ENCODE measurements at places on chromosomes 3 and 15.

DNA sequence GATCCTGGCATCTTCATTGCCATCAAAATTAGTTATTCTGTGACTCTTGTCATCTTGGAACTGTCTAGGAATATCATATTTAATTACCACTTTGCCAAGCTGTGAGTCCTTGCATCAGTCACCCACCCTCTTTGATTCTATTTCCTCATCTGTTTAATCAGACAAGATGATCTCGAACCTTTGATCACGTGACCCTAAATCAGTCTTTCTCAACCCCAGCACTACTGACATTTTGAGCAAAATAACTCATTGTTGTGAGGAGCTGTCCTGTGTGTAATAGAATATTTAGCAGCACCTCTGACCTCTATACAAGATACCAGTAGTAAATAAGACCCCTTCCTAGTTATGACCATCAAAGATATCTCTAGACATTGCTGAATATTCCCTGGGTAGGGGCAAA lies 343.4 kb upstream of the ARPP21 start:
- DNase-seq: no peak

DNA sequence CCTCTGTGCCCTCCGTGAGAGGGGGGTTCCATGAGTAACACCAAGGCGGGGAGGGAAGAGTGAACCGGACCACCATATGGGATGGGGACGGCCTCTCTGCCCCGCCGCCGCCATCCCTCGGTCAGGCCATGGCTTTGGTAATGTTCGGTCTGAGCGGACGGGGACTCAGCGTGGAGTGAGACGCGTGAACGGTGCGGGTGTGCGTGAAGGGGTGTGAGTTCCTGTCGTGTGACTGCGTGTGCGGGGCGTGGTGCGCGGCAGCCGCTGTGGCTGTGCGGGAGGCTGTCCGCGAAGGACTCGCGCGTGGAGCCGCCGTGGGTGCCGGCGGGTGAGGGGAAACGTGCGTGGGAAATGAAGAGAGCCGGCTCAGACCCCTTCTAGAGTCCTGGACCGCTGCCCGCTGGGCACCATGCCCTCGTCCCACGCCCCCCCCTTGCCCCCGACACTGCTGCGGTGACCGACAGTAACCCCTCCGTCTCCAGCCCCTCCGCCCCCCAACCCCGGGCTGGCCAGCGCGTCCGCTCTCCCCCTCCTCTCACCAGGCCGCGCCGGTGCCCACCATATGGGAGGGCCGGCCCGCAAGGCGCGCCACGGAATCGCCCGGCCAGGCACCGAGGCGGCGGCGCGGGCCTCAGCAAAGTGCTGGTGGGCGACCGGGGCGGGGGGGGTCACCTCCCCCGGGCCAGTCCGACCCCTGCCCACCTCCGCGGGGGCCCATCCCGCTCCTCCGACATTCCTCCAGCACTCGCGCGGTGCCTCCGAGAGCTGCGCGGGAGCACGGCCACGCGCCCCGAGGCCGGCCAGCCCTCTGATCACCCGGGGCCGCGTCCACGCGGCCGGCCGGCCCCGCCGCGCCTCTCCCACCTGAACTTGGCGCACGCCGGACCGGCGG lies 589 bp downstream of the KLF15 start:
- DNase-seq: no peak

- peak; percentile 62 for DNase-seq
These were observed 31.8 kb downstream of the CCNL1 start for GRCh38 chr3:157127831-157128767.

DNA sequence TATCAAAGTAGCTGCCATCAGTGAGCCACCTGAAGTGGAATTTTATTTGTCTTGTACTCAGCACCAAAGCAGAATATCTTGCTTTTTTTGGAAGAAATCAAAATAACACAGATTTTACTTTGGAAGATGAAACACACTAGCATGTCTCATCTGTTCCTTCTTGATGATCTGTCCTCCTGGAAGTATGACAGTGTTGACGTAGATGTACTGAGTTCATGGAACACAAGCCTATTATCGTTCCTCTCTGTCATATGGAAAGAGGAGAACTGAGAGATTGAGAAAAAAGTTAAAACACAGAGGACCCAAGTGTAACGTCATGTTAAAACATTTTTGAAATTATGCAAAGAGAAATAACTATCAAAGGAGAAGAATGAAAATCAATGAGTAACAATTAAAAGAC lies 340.2 kb downstream of the ROBO2 start:
- DNase-seq: no peak

GRCh38 chr3:112572701-112573100 lies 10.9 kb downstream of the SLC35A5 start:
- no peak for DNase-seq

GRCh38 chr3:3573341-3573740 lies 225.9 kb upstream of the LRRN1 start:
- no peak for DNase-seq

DNA sequence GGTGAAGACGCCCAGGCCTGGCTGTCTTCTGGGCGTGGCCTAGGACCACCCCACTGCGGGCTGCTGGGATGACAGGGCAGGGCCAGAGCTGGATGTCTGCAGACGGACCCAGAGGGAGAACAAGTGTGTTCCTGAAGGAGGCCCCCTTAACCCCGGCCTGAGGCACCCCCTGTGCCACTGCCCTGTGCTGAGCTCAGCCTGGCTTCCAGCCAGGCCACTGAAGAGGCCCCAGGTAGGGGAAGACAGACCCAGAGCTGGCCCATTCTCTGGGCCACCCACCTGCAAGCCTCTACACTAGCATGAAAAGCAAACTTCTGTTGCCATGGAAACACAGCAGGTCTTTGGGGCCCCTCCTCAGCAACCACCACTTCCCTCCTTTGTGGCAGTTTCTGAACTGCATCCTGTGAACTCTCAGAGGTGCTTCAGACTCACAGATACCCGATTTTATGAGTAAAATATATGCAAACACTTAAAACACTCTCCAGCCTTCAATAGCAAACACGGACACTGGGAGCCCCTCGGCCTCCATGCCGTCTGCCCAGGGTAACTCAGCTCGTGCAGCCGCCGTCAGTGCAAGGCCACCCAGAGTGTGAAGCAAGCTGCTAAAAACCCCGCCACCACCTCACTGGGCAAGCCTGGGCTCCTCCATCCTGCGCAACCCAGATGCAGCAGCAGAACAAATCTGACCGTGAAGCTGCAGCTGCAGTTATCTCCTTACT lies 42.5 kb downstream of the CMTM6 start:
- no peak for DNase-seq

GRCh38 chr3:188306435-188307005 lies 152.6 kb downstream of the LPP start:
- peak; percentile 56 for DNase-seq

DNA sequence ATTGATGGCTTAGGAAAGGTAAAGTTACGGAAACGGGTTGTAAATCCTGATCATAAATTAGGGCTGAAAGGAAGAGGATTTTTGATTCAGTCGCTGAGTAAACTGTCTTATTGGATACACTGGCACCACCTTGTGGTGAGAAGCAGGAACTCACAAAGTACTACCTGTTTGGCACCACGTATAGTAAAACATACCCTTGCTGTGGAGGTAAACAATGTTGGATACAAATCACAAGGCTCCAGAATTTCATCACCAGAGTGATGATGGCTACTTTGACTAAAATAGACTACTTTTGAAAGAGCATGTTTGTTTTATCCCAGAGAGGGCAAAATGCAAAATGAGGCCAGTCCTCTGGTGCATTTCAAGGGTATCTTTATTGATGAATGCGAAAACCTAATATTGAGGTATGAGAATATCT lies 216.9 kb downstream of the IGSF11 start:
- DNase-seq: peak; percentile 60

DNA sequence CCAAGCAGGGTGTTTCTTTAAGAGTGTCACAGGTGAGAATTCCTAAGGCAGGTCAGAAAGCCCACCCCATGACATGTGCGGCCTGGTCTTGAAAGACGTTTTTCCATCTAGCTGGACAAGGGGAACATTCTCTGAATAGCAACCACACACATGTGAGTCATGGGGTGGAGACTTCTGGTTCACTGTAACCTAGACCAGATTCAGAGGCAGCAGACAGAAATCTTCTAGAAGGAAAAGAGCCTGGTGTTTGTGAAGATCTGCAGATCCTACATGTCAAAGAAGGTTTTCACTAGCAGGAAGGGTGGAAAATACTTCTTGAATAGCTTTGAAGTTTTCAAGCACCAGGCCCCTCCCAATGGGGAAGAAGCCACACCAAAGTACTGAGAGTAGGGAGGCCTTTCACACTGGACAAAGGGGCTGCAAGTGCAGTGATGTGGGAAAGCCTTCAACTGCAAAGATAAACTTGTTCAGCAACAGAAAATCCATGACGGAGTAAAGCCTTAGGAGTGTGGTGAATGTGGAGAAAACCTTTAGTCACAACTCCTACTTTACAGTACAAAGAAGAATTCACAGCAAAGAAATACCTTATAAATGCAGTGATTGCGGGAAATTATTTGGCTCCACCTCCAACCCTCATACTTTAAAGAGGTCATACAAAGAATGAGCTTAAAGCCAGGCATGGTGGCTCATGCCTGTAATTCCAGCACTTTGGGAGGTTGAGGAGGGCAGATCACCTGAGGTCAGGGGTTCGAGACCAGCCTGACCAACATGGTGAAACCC lies 17.6 kb downstream of the ADAM10 start:
- peak; percentile 67 for DNase-seq

- no peak for DNase-seq
These were observed 62.7 kb downstream of the SCN5A start for GRCh38 chr3:38586546-38587520.

DNA sequence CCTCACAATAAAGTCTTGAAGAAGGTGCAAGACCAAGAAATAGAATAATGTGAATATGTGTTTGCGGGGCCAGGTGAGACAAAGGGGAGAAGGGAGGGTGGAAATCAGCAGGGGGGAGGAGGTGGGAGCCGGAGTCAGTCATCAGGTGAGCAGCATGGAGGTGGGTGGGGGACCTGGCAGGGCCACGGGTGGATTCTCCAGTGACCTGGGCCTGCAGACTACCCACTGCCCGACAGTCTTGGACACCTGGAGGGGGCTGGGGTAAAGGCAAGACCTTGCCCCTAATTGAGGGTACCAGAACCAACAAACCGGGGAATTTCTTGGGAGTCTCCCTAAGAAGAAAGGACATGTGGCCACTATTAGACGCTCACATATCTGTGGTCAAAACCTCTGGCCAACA lies 95.8 kb downstream of the CHSY1 start:
- no peak for DNase-seq

- DNase-seq: peak; percentile 75
These were observed 26.2 kb downstream of the IFT80 start for GRCh38 chr3:160372780-160373179.

DNA sequence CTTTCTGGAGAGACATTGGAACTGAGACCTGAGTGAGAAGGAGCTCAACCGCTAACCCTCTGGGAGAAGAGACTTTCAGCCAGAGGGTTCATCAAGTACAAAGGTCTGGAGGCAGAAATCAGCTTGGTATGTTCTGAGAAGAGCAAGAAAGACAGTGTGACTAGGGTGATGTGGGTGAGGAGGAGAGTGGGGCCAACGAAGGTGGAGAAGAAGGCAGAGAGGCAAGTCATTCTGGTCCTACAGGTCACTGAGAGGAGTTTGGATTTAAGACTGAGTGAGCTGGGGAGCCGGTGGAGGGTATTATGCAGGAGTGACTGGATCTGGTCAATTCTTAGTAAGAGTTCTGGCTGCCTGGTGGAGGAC lies 12.2 kb downstream of the XIRP1 start:
- DNase-seq: no peak

DNA sequence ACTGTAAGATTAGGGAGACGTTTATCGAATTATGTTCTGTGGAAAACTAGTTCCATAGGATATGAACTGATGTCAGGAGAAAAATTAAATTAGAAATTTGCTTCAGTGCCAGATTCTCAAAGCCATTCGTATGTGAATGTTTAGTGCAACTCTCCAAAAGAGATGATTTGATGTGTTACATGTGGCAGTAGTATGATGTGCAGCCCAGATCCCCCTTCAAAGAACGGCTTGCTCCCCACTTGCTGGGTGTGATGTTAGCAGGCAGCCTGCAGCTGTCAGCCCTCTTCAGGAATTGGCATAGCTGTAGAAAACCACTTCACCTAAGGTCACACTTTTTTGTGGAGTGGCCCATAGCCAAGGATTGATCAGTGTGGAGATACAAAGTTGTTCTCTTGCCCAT lies 127.0 kb upstream of the CCDC54 start:
- no peak for DNase-seq

DNA sequence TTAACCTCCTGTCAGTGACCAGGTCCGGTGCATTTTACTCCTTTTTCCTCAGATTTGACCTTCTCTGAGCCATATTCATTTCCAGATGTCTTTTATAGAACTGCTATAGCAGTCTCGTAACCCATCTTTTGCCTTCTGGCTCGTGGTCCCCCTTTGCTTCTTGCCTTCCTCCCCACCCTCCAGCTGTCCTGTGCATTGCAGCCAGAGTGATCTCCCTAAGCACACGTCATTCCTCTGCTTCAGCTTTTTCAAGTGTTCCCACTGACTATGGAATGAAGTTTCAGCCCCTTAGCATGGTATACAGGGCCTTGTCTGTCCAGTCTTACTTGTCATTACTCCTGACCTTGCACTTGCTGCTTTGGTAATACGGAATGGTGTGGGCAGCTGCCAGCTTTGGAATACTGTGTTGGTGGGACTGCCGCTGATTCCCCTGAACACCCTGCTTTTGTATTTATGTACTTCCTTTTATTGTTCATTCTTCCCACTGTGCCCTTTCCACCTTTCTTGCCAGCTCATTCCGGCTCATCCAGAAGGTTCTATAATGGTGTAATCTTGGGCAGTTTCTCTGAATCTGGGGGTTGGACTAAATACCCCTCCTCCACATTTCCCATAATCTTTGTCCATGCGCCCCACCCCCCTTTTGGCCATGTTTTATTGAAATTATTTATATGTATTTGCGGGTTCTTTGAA lies 38.9 kb downstream of the SLC25A26 start:
- DNase-seq: no peak

- no peak for DNase-seq
These were observed 82.9 kb downstream of the TOP2B start for GRCh38 chr3:25581823-25582222.

DNA sequence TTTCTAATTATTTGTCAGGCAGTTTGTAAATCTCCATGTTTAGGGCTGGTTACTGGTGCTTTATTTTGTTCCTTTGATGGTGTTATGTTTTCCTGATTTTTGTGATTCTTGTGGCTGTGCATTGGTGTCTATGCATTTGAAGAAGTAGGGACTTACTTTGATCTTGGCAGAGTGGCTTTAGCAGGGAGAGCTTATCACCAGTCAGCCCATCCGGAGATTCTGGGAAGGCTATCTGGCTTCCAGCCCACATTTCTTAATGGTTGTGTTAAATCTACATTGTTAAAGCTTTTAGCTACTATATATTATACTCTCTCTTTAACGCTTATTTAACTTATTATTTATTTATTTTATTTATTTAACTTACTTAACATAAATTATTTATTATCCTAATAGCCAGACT lies 35.1 kb downstream of the FBXL2 start:
- no peak for DNase-seq

DNA sequence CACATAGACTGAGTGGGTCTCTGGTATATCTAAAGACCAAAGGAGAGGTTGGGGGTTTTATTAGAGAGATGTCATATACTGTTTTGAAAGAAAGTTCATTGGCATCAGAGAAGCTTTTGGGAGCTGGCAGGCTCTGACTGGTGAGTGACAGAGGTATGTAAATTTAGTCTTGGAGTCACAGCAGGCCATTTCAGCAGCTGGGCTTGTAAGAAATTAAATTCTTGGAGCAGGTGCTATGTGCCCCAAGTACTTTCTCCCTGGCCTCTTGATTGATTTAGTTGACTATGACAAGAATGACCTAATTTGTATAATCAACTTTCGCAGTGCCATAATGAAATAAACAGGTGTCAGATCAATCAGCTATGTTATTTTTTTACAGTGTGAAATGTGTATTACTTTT lies 47.8 kb upstream of the CDAN1 start:
- DNase-seq: no peak

GRCh38 chr15:65743637-65744252 lies 48.3 kb downstream of the DENND4A start:
- DNase-seq: no peak

- no peak for DNase-seq
These were observed 30.3 kb downstream of the PLXNA1 start for GRCh38 chr3:127013181-127013580.
